ENCODE measurements at places on chromosomes 11 and 22. TPM values are rescaled to one million over a fixed set of nuclear protein-coding genes. Genes with fewer than 3 reads are reported as not detected.

THY1 gene
- total RNA-seq, result 0.64 TPM

CHST1 gene
- total RNA-seq, result 0.65 TPM

TMEM45B gene
- total RNA-seq, result 10.0 TPM

GDPD4 gene
- not detected for total RNA-seq

SUSD2 gene
- total RNA-seq, result 0.79 TPM

MS4A3 gene
- total RNA-seq, result 1.2 TPM

KRTAP5-1 gene
- total RNA-seq, result not detected

KDM4E gene
- not detected for total RNA-seq

MEI1 gene
- total RNA-seq, result 0.64 TPM

OOSP4A gene
- not detected for total RNA-seq

TRPM5 gene
- not detected for total RNA-seq

IGSF22 gene
- 0.04 TPM for total RNA-seq

ISX gene
- not detected for total RNA-seq

EIF1AD gene
- total RNA-seq, result 12.2 TPM

FAM111B gene
- total RNA-seq, result 1.1 TPM

CTSW gene
- total RNA-seq, result 0.68 TPM

PDGFD gene
- total RNA-seq, result 1.6 TPM

SERGEF gene
- 8.4 TPM for total RNA-seq

IFITM5 gene
- total RNA-seq, result not detected

ELMOD1 gene
- total RNA-seq, result 0.25 TPM

TIGD3 gene
- total RNA-seq, result 0.10 TPM

AGBL2 gene
- 2.6 TPM for total RNA-seq

CSRP3 gene
- total RNA-seq, result 0.81 TPM

TNNT3 gene
- not detected for total RNA-seq

RCOR2 gene
- not detected for total RNA-seq

SYCE3 gene
- not detected for total RNA-seq

ZPR1 gene
- total RNA-seq, result 86.6 TPM

RASGRP2 gene
- total RNA-seq, result 2.3 TPM

HDAC10 gene
- 19.6 TPM for total RNA-seq

C22orf15 gene
- total RNA-seq, result not detected

INSC gene
- total RNA-seq, result 0.44 TPM

VWCE gene
- 2.3 TPM for total RNA-seq

FXYD2 gene
- total RNA-seq, result 9.3 TPM

GSTT2B gene
- total RNA-seq, result not detected

TUBA8 gene
- 1.5 TPM for total RNA-seq

KIF18A gene
- 0.12 TPM for total RNA-seq

ART1 gene
- total RNA-seq, result not detected

RFPL1 gene
- total RNA-seq, result 0.37 TPM

ANGPTL5 gene
- not detected for total RNA-seq

SLC22A6 gene
- not detected for total RNA-seq

KCNK7 gene
- not detected for total RNA-seq

NCR3LG1 gene
- 3.2 TPM for total RNA-seq

PHLDA2 gene
- not detected for total RNA-seq

TRIM29 gene
- total RNA-seq, result 2.1 TPM

NCAM1 gene
- total RNA-seq, result 1.5 TPM

NAP1L4 gene
- 55.2 TPM for total RNA-seq

ANO5 gene
- 5.6 TPM for total RNA-seq

IGLL1 gene
- total RNA-seq, result not detected

LDHAL6A gene
- total RNA-seq, result not detected

AMOTL1 gene
- 43.8 TPM for total RNA-seq

SEPTIN5 gene
- 1.6 TPM for total RNA-seq

CCDC89 gene
- total RNA-seq, result not detected

SRRD gene
- 11.7 TPM for total RNA-seq

MMP8 gene
- total RNA-seq, result 1.2 TPM

FAM83F gene
- total RNA-seq, result 1.1 TPM

KLHL35 gene
- total RNA-seq, result not detected

ANKRD42 gene
- 3.2 TPM for total RNA-seq

HBG1 gene
- total RNA-seq, result not detected
